ENCODE measurements at places on chromosomes 1 and 21.
A peak's percentile ranks its signal among the peaks of the same experiment; 100 is the strongest.

DNA sequence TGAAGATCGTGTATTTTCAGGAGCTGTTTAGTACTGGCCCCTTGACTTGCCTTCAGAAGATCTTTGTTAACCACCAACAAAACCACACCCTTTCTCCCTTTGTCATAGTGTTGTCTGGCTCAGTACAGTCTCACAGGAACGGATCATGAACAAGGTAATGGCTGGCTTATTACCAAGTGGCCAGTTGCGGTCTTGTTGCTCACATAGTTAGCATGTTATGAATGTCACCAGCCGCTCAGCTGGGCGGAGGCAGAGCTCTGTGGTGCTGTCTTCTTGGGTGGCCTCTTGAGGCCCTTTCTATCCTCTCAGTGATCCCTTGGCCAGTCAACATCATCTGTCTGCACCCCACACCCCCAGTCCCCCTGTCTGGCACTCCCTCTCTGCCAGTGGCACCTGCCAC lies 21.4 kb downstream of the CNIH3 start:
- DNase-seq, result peak; percentile 27

DNA sequence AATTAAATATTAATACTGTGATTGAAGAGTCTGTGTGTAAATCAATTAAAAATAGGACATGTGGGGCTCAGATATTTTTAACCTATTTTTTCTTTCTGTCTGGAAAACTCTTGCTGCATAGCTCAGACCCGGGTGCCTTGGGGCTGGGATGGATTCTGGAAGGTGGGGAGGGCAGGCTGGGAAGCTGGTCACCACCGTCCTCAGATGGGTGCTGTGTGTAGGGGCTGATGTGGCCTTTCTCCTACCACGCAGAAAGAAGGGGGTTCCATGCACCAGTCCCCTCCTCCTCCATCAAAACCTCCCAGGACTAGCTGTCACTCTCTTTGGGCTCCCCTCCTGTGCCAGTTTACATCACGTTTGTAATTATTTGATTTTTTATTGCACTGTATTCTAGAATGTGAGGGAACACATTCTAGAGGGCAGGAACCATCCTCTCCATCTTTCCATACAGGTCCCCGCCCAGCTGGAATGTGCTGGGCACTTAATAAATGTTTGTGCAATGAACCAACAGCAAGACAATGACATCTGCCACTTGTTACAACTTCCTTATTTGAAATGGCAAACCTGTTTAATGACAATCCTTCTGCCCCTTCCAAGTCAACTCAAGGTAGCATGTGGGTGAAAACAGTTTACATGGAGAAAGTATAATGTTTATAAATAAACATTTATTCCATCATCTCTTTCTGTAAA lies 104.3 kb downstream of the EDEM3 start:
- DNase-seq, result no peak

- DNase-seq, result no peak
These were observed 30.8 kb upstream of the RPTN start for GRCh38 chr1:152189657-152190442.

DNA sequence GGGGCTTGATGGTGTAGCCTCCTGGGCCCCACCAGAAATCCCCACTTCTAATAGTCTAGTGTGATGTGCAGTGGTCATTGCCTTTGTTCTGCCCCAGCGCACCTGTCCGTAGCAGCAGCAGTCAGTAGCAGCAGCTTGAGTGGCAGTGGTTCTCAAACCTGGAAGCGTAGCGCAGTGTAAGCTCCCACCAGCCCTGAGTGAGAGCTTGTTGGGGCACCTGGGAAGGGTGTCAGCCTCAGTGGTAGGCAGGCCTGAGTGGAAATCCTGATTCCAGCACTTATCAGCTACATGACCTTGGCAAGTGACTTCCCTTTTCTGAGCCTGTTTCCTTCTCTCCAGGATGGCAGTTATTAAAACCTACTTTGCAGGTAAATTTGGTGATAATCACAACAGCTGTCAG lies 41.6 kb upstream of the EPHA8 start:
- no peak for DNase-seq

DNA sequence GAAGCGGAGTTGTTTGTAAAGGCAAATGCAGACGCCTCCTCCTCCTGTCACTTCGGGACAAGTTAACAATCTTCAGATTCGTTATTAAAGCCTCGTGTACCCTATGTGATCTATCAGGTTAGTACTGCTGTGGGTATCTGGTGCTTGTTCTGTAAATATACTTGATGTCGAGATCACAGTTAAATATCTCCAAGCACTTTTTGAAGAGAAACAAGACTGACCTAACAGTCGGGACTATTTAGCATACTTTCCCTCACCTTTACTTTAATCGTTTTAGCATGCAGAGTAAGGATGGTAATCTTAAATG lies 710 bp downstream of the KLHL20 start:
- DNase-seq, result no peak

DNA sequence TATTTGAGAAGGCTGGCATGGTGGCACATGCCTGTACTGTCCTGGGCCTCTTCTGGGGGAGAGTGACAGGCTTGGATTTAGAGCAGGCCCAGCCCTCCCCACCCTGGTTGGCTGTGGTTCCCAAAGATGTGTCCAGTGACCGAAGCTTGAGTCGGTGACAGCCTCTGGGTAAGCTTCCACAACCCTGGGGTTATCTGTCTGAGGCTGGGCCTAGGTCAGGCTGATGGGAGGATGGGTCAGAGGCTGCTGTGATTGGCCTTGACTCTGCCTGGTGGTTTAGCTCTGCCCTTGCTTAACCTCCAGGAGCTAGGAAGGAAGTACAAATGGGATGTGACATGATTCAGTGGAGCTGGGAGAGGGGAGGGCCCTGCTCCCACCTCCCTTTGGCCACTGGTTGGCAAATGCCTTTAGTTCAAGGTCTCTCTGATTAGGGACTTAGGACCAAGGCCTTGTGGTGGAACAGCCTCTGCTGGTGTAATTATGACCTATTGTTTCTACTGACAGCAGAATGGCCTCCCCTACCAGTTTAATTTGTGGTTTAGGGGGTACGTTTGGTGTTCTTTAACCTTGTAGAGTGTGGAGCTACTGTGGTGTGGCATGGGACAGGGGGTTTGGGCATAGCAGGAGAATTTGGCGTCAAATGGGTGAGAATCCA lies 16.6 kb downstream of the NUDC start:
- DNase-seq, result no peak

GRCh38 chr1:198915327-198916231 lies 276.7 kb downstream of the PTPRC start:
- no peak for DNase-seq

DNA sequence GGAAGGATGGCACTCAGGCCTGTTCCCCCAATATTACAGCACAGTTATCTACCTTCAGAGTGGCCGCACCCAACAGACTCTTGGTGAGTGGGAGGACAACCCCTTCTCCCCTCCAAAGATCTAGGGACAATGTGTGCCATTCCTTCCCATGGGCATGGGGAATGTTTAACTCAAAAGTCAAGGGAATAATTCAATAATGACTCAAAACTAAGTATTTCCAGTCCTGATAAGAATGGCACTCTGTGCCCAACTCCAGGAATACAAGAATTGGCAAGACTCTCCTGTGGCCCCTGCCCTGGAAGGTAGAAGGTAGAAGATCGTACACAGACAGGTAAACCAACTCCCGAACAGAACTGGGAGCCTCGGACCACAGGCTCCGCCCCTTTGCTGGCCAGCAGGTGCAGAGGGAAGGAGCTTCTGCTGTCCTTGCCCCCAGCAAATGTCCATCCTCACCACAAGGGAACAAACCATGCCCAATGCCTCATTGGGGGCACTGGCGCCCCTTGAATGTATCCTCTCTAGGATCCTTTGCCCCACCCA lies 514.0 kb downstream of the NPHP4 start:
- DNase-seq, result no peak

- DNase-seq, result no peak
These were observed 217.2 kb downstream of the CHRM3 start for GRCh38 chr1:239603530-239603929.

DNA sequence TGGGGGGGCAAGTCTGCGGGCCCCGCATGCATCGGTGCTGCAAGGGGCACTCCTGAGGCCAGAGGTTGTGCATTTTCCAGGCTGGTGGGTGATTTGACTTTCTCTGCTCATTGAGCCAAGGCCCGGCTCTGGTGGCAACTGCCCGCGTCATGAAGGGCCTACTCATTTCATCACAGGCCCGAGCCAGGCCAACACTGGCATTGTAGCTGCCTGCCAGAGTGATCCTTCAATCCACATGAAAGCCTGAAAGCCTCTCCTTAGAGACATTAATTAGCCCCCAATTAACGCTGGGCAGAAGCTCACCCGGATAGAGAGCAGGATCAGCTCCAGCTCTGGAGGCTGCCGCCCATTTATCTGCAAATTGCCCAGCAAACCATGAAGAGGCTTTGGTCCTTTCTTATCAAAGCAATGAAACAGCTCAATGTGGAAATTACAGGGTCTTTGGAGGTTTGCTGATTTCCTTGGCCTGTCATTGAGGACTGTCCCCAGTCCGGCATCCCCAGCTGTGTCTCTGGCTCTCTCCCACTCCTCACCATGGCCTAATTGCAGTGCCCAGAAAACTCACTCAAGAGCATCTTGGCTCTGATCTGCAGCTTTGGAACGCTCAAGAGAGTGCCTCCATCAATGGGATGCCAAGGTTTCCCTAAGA lies 50.4 kb upstream of the STUM start:
- no peak for DNase-seq

DNA sequence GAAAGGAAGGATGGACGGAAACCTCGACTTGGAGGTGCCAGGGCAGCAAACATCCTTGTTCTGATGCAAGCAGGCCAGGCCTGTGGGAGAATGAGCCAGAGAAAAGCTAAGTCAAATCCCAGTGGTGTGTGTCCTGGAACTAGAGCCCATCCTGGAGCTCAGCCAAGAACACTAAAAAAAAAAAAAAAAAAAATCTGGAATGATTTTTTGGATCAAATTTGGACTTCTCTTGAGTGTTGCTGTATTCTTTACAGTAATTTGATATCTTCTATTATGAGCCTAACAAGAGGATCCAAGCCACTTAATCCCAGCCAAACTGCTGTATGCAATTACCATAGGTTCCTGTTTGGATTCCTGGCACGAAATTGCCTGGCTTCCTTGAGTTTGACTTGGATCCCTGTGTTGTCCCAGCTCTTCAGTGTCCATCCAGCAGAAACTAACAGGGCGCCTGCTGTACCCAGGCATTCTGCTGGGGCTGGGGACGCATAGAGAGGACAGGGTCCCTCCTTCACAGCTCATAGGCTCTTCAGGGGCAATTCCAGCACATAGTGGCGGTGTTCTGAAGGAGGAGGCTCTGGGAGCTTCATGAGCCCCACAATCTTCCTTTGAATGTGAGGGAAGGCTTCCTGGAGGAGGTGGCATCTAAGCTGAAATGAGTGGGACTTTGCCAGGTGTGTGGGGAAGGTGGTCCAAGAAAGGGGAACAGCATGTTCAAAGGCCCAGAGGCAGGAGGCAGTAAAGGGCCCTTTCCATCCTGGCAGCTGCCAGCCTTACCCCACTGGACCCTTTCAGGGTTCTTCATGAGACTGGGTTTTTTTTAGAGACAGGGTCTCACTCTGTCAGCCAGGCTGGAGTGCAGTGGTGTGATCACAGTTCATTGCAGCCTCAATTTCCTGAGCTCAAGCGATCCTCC lies 24.7 kb downstream of the EPHX1 start:
- DNase-seq, result peak; percentile 92

GRCh38 chr1:64046243-64046642 lies 157.2 kb upstream of the UBE2U start:
- DNase-seq, result no peak

DNA sequence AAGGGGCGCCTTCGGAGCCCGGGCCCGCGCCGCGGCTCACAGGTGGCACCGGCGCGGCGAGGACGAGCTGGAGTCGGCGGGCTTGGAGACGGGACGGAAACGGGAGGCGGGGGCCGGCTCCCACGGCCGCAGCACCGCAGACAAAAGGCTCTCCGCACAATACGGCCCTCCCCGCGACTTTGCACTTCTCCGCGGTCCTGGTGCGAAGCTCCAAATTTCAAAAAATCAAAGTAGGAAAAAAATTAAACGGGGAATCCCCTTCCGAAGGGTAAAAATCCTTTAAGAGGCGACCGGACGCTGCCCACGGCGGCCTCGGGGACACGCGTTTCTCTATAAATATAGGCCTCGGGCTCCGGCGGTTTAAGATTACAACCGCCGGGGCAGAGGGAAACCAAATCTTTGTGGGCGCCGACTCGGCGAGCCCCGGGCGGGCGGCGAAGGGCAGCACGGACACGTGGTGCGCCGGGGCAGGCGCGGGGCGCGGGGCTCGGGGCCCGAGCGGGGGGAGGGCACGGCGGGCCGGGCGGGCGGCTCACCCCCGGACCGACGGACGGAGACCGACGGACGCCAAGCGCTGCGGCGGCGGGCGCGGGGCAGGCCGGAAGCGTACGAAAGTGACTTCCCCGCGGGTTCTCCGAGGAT lies 453 bp downstream of the PABPC4 start:
- no peak for DNase-seq

GRCh38 chr1:30923597-30923996 lies 15.0 kb upstream of the SDC3 start:
- no peak for DNase-seq

DNA sequence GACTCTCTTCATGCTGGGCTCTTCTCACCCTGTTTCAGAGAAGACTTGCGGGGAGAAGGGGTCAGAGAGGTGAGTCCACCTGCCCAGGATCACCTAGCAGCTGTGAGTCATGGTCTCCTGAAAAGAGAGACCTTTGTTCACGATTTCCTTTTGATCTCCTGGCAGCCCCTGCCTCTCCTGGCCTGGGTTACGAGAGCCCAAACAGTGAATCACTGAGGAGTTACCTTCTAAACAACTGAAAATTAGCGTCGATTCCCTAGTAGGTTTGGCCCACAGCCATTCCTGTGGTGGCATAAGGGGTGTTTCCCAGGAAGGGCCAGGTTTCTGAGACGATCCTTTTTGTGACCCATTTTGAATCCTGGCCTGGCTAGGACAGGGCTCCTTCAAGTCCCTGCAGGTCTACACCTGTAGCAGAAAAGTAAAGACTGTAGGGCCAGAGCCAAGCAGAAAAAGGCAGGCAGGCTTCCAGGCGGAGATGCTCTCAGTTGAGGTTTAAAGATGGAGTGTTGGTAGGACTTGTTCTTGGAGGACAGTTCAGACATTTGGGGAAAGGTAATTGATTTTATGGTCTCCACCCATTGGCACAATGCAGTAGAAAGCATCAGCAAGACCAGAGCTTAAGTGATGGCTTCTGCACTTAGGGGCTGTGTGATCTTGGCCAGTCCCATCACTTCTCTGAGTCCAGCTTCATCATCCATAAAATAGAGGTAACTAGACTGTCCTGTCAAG lies 2.1 kb upstream of the PLA2G2E start:
- no peak for DNase-seq

DNA sequence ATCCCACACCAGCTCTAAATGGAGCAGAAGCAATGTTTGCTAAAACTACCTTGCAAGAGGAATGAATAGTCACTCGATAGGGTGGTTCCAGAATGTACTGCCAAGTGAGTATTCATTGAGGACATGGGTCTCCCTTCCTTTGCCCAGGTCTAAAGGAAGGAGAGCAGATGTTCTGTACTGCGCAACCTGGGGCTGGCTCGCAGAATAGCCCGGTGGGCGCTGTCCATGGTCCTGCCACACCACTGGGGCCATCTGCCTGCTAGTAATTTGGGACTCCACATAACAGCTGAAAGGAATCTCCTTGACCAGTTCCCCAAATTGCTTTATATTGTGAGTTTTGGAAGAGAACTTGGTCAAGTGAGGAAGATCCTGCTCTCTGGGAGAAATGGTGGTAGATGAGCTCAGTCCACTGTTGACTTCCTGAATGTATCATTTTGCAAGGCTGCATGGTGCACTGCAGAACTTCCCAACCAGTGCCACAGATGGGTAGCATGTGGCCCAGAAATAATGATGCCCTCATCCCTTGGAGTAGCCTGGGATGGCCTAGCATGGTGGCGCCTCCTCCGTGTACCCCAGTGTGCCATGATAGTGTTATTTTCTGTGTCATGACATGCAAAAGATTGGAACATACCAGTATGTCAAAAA lies 5.7 kb downstream of the SLC6A17 start:
- peak; percentile 18 for DNase-seq

- no peak for DNase-seq
These were observed 120.3 kb upstream of the TMEM51 start for GRCh38 chr1:15033264-15033663.

Data from AG09319 (cell line).